Caco-2 (cell line): ENCODE measurements at places on chromosomes 1 and 21.

- no peak for DNase-seq
These were observed 76.9 kb downstream of the GPATCH2 start for GRCh38 chr1:217553949-217554509.

DNA sequence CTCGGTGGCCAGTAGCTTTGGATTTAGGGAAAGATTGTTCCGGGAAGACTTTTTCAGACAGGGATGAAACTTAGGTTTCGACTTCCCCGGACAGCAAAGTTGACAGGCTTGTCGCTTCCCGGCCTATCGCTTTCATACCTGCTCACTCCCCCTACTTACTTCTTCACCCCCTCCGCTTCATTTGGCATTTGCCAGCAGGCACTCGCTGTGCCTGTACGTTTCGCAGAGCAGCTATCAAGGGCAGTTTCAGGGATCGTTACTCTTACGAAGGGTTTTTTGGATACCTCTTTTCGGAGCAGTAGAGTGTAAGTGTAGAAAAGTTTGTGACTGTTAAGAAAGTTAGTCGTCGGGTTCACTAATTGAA is 393 bp downstream of the BLZF1 start:
- DNase-seq, result no peak

DNA sequence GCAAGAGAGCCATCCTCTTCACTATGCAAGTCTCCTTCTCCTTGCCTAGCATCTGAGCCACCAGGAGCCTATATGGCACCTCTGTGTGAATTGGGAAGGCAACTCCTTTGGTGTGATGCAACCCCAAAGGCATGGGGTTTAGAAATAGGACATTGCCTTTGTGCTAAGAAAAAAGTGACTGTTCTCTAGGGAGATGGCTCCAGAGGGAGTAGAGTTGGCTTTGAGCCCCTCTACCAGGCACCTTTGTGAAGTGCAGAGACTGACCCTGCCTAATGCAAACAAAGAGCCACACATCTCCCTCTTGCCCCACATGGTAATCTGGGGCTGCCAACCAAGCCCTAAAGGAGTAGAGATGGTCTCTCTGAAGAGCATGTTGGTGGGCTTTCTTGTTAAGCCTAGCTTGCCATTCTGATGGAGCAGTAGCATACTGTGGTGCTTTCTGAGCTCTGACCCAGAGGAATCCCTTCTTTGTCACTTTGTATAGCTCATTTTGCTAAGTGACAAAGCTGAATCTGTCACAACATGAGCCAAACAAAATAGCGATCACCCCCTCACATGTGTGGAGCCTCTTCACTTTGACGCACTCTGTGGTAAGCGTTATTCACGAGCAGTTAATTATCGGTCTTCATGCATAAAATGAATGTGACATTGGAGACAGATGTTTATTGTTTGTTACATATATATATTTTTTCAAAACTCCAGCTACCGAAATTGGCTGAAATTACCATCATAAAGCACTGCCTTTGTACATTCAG is 74.4 kb downstream of the RWDD3 start:
- DNase-seq, result no peak

DNA sequence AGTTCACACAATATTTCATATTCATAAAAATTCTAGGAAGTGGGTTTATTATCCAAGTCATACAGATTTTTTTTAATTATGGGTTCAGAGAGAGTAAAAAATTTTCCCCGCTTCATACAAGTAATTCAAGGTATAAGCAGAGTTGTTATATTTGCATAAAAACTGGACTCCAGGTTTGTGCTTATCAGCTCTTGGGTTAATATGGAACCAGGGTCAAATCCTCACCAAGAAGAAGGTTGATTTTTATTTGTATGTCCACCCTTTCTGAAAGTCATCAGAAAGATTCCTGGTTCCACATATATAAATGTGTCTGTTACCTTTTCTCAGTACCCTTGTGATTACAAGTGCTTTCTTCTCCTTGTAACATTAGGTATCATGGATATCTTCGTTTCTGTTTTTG is 143.8 kb upstream of the PKN2 start:
- no peak for DNase-seq

DNA sequence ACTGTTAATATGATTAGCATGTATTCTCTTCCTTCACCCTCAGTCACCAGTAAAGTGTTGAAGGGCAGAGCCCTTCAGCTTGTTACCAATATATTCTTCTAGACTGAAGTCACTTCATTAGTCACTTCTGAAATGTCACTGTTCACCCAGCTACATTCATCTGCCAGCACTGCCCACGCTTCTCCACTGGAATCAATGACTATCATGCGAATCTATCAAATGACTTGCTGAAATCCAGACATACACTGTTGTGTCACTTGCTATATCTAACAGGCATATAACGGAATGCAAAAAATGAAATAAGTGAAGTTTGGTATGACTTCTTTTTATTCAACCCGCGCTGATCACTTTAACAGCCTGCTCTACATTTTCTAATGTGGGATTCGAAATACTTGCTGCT is 16.1 kb downstream of the FH start:
- DNase-seq, result no peak

DNA sequence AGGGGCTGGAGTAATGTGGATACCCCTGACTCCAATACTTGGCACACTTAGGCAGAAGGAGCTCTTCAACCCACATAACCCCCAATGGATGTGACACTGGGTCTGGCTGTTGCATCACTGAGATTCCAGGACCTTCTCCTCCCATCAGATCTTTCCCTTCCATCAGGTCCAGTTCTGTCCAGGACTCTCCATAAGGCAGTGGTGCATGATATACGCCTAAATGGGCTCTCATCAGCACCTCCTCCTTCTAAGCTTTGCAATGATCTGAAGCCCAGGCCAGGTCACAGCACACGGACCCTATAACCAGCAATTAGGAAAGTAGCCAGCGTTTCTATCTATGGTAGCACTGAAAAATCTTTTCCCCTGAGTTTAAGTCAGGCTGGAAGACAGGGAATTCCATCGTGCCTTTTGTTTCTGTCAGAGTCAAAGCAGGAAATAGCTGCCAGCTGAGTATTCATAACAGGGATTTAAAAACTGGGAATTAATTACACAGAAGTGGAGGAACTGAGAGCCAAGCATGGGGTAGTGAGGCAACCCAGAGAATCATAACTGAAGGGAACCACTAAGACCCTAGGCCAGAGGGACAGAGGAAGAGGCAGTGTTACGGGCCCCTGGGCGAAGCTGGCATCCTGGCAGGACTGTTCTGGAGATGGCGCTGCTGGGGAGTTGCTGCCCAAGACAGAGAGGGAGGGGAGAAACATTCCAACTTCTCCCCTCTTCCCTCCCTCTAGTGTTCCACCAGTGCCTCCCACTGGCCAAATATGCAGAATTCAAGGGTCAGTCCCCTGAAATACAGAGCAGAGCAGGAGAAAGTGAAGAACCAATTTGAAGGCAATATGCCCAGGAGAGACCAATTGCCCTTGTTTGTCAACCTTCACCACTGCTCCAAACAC is 37.5 kb upstream of the HOOK1 start:
- no peak for DNase-seq

GRCh38 chr1:228150461-228151179 is 890 bp downstream of the GJC2 start:
- no peak for DNase-seq

DNA sequence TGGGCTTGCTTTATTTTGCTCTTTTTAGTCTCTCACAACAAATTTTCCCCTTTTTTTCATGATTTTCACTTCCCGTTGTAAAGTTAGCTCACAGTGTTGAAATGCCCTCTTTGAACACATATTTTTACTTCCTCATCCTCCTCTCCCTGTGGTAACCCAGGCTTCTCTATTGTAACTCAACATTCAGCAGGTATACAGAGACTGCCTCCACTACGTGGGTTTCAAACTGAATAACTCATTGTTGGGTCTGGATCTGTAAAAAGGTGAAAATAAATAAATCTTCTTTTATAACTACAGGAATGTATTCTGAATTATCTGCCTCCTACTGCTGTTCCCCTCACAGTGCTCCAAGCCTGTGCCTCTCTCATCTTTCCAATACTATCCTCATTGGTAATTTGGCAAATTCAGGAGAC is 166.4 kb downstream of the RUNX1 start:
- DNase-seq, result no peak

DNA sequence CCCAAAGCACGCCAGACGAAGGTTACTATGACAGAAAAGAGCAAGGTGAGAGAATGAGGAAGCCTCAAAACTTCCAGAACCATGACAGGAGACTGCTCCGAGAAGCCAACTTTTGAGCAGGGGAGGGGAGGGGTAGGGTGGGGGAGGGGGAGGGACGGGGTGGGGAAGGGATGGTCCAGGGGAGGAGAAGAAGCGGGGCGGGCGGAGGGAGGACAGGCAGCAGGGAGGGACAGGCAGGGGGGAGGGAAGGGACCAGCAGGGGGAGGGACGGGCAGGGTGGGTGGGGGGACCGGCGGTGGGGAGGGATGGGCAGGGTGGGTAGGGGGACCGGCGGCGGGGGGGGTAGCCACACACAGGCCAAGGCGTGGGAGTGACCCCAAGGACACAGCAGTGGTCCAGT is 2.0 kb downstream of the INTS11 start:
- no peak for DNase-seq

DNA sequence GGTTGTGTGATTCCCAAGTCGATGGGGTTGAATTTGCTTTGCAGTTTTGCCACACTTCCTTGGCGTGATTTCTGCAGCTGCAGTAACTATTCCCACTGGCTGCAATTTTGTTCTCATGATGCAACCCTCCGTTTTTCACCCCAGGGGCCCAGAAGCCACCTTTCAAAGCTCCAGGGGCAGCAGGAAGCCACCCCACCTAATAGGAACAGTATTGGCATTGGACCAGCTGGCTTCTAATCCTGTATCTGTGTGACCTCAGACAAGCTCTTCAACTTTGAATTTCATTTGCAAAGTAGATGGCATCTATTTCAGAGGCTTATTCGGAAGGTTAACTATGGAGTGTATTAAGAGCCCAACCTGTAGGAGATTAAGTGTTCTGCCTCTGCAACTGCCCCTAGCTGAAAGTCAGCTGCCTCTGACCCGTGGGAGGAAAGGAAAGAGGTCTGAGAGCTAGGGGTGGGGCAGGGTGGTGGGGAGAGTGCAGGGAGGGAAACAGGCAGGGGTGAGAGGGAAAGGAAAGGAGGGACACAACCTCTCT is 12.6 kb downstream of the C1orf115 start:
- no peak for DNase-seq

- DNase-seq, result no peak
These were observed 240.1 kb downstream of the RHOU start for GRCh38 chr1:228975238-228975907.

- DNase-seq, result no peak
These were observed 10.4 kb downstream of the SH3BGRL3 start for GRCh38 chr1:26290122-26290881.

DNA sequence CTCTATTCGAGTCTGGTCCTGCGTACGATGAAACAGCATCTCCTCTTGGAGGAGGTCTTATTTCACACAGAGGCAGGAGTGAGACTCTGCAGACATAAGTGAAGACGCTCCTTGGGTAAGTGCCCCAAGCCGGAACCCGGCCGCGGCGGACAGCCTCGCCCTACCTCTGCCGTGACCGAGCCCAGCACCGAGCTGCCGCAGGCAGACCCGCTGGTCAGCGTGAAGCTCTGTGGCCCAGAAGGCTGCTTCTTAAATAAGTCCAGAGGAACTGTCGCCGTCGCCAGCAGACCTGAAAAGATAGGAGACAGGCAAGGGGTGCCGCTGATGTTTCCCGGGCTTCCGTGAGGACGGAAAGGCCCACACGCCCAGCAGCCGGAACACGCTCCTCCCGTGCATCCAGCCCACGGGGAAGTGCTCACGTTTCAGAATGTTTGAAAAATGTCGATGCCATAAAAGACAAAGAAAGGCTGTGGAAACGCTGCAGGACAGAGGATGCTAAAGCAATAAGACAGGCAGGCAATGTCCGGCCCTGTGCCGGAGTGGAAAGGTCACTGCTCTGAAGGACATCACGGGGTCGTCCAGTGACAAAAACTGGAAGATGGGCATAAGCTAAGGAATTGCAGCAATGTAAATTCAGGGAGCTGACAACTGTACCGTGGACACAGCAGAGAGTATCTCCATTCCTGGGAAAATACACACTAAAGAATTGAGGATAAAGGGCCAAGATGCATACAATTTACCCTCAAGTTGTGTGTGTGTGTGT is 28.5 kb upstream of the PRDM15 start:
- DNase-seq, result no peak

- no peak for DNase-seq
These were observed 39.8 kb upstream of the FHAD1 start for GRCh38 chr1:15207031-15207828.

- no peak for DNase-seq
These were observed 192.4 kb downstream of the HIVEP3 start for GRCh38 chr1:41726292-41726691.

DNA sequence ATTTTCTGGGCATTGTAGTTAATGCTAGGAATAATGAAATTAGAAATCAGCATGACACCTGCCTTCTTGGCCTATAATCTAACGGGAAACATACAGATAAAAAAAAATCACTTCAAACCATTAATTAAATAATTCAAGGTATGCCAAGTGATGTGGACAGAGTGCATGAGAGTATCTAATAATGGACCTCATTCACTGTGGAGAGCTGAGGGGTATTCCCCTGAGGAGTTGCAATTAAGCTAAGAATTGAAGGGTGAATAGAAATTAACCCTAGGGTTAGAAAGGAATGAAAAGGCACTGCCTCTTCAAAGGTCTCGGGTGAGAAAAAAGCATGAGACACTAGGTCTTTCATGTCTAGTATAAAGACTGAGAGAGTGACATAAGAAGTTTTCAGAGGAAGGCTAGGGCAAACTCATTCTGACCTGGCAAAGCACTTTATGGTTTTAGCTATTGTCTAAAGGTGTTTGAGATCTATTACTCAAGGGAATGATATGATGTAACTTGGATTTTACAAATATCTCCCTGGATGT is 466.1 kb downstream of the KCNT2 start:
- DNase-seq, result no peak

DNA sequence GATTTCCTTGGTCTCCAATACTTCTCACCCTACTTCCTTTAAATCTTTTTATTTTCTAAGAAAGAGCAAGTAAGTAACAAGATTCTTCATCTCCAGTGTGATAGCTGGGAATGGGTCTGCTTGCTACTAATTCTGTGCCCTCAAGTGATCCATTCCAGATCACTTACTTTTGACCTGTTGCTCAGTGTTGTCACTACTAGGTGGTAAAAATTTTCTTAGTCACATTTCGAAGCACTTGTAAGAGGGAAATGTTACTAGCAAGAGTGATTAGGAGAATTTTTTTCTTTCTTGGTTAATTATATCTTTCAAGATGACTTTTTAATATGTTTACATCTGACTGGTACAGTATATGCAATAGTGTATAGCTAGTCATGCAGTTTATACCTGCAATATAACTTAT is 2.2 kb downstream of the UBAP2L start:
- DNase-seq, result no peak

GRCh38 chr1:164668491-164669400 is 109.8 kb downstream of the PBX1 start:
- no peak for DNase-seq
